ENCODE measurements at places on chromosomes 11 and 22.
A peak's percentile ranks its signal among the peaks of the same experiment; 100 is the strongest.

DNA sequence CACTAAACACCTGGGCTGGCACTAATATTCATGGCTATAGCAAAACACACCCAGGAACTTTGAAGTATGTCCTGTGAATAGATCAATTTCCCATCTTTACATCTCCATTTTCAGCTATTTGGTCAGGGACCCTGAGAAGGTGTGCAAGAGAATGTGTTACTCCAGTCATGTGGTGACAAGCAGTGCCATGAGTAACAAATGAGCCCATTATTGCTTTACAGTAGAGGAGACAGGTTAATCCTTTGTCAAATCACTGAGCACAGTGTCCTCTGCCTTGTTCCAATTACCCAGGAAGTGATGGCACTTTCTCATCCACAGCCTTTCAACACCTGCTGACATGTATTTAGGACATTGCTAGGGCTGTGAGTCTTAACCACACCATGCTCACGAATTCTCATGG, 664.8 kb upstream of the API5 start:
- DNase-seq = no peak

DNA sequence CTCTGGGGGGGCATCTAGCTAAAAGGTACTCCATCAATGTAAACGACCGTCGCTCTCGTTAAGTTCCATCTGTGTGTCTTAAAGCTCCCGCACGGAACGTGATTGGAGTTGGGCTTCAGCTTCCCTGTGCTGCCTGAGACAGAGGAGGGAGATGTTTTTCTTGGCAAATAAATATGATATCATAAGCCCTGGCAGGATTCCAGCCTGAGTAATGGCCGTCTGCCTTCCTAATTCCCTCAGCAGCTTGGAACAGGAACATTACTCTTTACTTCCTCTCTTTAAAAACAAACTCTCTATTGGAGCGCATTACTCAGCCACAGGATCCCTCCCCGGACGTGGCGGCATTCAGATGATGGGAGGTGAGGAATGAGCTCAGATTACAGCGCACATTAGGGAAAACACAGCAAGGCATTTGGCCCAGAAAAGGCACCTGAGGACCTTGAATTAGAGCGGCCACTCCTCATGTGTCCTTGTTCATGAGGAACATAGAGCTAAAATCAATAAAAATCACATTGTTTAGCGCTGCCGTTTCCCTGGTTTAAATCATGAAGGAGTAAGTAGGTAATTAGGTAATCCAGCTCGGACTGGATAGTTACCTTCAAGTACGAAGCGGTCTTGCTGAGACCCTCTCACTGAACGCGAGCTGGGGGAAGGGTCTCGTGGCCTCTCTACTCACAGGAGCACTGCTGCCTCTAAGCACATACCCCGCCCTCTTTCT, 230.4 kb downstream of the ST3GAL4 start:
- peak; percentile 58 for DNase-seq

GRCh38 chr11:56522008-56522407, 21.0 kb downstream of the OR5M11 start:
- DNase-seq = peak; percentile 24

GRCh38 chr22:38305471-38306448, 11.5 kb downstream of the CSNK1E start:
- peak; percentile 49 for DNase-seq

- DNase-seq = no peak
Observed at GRCh38 chr22:29269230-29269604, 1.1 kb downstream of the EWSR1 start.

GRCh38 chr11:103926990-103927389, 109.5 kb upstream of the DDI1 start:
- peak; percentile 74 for DNase-seq

DNA sequence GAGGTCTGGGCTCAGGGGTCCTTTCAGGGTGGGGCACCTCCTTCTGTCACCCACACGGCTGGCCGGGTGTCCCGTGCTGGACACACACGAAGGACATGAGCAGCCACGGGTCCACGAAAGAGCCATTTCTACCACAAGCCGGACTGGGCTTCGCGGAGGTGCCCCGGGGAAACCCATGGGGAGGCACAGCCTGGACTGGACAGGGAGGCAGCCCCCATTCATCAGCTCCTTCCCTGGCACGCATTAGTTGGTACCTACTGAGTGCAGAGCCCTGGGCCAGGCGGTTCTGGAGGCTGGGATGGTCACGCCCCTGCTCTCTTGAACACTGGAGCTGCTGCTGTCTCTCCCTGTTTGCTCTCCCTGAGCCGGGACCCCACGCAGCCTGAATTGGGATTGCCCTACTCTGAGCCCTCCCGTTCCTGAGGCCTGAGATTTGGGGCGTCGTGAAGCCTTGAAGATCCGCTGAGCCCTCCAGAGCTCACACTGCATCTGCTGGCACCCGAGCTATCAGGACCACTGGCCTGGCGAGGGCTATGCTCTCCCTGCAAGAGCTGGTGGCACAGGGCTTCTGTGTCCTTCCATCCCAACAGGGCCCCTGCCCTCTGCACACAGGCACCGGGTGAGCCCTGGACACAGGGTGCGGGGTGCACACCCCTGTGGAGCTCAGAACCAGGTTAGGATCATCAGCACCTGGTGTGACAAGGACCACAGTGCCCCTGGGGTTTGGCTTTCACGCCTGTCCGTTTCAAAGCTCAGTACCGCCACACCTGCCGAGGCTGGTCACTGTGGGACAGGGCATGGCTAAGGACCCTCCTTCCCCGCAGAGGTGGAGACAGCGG, 84.6 kb downstream of the MYEOV start:
- no peak for DNase-seq

- no peak for DNase-seq
Observed at GRCh38 chr11:33630936-33631748, 69.5 kb downstream of the C11orf91 start.

GRCh38 chr22:48585916-48586798, 1241.5 kb downstream of the BRD1 start:
- DNase-seq = peak; percentile 25

GRCh38 chr11:102991776-102992175, 36.2 kb upstream of the MMP13 start:
- DNase-seq = no peak

GRCh38 chr11:23502826-23503225, 642.6 kb upstream of the CCDC179 start:
- no peak for DNase-seq

GRCh38 chr11:35141571-35141971, 2.6 kb downstream of the CD44 start:
- DNase-seq = no peak

- no peak for DNase-seq
Observed at GRCh38 chr11:58395581-58395980, 11.1 kb downstream of the OR5B3 start.

- no peak for DNase-seq
Observed at GRCh38 chr11:7480113-7480512, 5.2 kb upstream of the OLFML1 start.

DNA sequence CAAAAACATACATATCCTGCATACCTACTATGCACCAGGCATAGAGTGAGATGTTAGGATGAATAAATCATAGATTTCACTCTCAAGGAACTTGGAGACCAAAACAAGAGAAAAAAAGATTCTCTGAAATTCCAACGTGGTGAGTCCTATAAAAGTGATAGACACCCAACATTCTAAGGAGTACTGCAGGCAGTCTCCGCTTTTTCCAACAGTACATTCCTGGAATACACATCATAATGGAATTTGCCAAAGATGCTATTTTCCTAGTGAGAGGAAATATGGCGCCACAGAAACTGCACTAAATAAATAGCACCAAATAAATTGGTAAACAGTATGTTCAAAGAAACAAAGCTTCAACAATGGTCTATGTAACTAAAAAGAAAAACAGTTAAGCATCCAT, 6.0 kb downstream of the TMEM123 start:
- DNase-seq = no peak

- DNase-seq = no peak
Observed at GRCh38 chr11:86179646-86180064, 64.9 kb upstream of the EED start.

- no peak for DNase-seq
Observed at GRCh38 chr11:43747130-43747802, 66.7 kb downstream of the HSD17B12 start.

- no peak for DNase-seq
Observed at GRCh38 chr11:126704096-126704495, 296.5 kb downstream of the KIRREL3 start.

DNA sequence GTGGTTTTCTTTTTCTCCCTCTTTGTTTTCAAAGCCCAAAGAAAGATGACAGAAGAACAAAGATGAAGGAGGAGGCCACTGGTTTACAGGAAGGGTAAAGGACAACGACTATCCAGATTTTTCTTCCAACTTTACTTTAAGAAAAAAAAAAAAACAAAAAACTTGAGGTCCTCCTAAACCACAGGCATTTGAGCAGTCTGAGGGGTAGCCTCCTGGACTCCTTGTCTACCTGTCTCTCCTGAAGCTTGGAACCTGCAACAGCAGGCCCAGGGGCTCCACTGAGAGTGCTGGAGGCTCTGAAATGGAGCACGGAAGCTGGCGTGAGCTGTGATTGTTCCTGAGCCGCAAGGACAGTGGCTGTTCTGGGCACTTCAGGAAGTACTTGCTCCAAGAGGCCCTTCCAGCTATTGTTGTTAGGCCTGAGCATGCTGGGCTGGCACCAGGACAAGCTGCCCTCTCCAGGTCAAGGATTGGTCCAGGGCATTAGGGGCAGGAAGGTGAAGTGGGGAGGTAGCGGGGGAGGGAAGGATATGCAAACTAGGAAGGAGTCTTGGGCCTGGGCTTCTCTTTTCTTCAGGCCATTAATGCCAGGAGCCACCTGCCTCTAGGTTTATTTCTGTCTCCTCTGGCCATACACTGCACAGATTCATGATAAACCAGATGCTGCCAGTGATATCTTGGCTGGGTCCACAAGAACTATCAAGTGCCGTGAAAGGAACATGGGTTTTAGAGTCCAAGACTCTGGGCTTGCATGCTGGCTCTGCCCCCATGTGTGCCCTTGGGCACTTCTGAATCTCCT, 147.3 kb downstream of the CCDC34 start:
- no peak for DNase-seq

GRCh38 chr11:65792456-65792855, 5.6 kb downstream of the OVOL1 start:
- no peak for DNase-seq

- no peak for DNase-seq
Observed at GRCh38 chr11:116093481-116094270, 589.5 kb upstream of the CADM1 start.

- no peak for DNase-seq
Observed at GRCh38 chr11:18361154-18361553, 33.2 kb upstream of the LDHA start.

DNA sequence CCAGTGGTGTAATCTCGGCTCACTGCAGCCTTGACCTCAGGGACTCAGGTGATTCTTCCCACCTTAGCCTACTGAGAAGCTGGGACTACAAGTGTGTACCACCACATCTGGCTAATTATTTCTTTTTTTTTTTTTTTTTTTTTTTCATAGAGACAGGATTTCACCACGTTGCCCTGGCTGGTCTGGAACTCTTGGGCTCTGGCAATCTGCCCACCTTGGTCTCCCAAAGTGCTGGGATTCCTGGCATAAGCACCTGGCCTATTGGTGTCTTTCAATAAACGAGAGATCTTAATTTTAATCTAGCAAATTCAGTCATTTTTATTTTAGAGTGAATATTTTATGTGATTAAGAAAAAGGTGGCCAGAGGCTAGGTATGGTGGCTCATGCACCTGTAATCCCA, 40.1 kb downstream of the DGCR2 start:
- no peak for DNase-seq

DNA sequence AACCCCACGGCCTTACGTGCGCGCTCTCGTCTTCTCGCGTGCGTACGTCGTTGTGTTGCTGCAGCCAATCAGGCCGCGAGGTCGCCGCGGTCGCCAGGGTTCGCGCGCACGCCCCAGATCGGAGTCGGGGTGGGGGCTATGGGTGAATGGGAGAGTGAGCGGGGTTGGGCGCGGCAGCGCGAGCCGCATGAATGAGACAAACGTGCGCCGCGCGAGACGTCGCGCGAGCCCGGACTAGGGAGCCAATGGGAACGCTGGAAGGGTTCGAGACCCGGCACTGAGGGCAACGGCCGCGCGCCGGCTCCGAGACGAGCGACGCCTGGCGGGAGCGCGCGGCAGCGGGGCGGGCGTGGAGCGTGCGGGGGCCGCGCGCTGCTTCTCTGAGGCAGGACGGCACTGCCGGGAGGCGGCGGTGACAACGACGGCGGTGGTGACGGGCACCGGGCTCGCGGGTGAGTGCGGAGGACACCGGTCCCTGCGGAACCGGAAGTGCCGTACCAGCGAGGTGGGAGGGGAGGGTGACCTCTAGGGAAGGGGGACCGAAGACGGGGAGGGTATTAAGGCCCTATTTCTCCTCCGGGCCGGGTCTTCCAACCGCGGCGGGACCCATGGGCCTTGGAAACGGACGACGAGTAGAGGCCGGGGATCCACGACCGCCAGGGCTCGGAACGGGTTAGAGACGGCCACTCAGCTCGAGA, at the start of gene ZDHHC5:
TSS of gene ZDHHC5 (plus strand) at position 379 of the 698 bp plus-strand sequence. CDS start 4,977 bp downstream, outside the sequence.
- peak; percentile 99 for DNase-seq

DNA sequence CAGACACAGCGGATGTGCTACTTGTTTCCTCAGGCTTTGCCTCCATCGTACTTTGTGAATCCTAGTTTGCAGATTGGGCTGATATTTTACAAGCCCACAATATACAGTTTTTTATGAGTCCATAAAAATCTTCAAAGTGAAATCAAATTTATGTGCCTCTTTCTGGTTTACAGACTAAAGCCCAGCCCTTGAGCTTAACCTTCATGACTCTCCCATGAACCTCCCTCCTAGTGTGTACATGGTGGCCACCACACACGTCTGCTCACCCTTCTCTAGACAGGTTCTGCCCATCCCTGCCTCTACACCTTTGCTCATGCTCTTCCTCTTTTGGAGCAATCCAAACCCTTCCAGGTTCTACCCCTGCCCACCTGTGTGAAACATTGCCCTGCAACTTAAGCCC, 129.4 kb downstream of the TENM4 start:
- DNase-seq = no peak

GRCh38 chr11:120260616-120261015, 20.7 kb downstream of the POU2F3 start:
- DNase-seq = no peak

- no peak for DNase-seq
Observed at GRCh38 chr11:19672586-19673206, 39.9 kb upstream of the NAV2 start.

DNA sequence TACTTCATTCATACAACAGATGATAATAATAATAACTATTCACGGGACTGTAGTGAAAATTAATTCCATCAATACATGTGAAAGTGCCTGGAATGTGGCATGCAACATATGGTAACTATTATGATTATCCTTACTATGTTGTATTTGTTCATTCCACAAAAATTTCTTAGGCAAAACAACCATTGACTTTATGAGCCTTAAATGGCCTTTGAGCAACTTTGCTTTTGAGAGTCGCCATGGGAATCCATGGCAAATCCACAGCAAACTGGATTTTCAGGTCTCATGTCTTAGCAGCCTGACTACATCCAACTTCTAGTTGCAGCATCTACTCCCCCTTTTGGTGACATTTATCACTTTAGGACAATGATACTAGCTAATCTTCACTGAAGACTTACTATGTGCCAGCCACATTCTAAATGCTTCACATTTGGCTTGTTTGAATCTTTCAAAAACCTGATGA, 56.8 kb downstream of the SLC1A2 start:
- DNase-seq = no peak

All from neural progenitor cell (in vitro differentiated cells).